ENCODE measurements at places on chromosomes 6 and 20.

GRCh38 chr6:165936096-165936495, 231.6 kb downstream of the TBXT start:
- no peak for DNase-seq

GRCh38 chr6:98875375-98875774, 41.0 kb downstream of the POU3F2 start:
- no peak for DNase-seq

DNA sequence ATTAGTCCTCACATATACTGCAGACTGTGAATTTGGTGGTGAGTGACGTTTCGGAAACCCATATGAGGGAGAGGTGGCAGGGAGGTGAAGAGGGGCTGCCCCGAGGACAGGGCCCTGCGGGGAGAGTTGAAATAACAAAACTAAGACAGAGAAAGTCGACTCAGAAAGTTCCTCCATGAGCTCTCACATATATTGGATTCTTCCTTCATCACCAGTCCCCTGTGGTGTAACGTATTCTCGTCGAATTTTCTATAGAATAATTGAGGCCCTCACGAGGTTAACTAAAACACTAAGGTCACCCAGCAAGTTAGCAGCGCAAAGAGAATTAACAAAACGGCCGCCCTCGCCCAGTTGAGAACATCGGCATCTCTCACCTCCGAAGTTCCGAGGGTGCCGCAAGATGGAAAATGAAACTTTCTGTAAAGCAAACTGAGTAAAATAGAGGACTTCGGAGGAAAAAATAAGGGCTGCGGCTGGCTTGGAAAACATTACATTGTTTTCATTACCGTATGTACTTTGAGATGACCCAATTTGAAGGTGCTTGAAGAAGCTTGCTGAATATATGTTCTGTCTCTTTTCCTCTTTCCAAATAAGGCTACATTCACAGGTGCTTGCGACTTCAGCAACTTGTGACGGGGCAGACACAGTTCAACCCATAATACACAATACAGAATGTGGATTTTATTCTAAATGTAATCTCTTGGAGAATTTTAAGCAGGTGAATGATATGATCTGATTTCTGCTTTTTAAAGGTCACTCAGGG, 490.9 kb upstream of the JARID2 start:
- DNase-seq, result no peak

DNA sequence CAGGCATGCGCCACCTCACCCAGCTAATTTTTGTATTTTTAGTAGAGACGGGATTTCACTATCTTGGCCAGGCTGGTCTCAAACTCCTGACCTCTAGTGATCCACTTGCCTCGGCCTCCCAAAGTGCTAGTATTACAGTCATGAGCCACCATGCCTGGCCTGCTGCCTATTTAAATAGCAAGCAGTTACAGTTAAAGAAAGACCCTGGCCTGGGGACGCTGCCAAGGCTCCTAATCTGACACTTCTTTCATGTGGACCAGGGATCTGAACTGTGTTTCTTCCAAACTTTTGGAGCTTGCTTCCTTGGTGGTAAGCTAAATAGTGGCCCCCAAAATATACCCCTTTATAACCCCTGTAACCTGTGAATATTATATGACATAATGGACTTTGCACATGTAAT, 15.3 kb downstream of the PPARD start:
- no peak for DNase-seq

DNA sequence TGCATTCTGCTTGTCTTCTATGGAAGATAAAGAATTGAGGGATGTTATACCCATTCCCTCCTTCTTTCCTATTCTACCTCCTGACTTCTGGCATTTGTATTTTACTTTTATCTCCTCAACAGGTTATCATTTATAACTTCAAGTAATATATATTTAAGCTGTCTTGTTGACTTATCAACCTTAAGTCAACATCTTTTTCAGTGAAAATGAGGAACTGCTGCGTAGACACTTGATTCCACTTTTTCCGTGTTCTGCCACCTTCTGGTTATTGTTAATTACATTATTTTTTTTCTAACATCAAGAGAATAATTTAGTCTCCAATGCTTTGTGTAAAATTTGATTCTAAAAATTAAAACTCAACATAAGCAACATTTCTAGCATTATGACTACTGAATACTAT, 107.5 kb downstream of the PRKN start:
- DNase-seq, result no peak

DNA sequence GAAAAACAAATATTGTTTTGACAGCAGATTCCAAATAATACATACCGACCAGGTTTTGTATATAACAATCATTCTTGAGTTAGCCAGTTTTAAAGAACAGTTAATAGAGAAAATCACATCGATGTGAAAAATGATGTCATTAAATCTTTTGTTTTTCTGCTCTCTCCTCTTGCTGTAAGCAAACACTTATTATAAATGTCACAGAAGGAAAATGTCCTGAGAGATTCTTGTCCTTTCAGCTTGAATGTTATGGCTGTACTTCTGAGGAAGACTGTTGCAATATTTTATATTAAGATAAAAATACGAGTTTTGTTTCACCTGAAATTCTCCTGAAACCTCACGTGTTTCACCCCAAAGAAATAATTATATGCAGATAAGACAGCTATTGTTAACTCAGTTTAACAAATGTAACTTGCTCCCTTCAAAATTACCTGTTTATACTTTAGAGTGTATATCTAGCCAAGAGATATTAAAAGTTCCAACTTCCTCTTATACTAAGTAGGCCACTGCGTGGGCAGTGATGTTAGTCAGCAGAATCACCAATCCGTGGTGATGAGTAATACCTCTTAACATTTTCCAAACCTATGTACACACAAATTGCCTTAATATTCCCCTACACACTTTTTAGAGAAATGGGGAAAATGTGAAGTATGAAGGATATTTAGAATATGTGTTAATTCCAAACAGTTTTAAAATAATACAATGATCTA, 1111.4 kb upstream of the CITED2 start:
- no peak for DNase-seq

DNA sequence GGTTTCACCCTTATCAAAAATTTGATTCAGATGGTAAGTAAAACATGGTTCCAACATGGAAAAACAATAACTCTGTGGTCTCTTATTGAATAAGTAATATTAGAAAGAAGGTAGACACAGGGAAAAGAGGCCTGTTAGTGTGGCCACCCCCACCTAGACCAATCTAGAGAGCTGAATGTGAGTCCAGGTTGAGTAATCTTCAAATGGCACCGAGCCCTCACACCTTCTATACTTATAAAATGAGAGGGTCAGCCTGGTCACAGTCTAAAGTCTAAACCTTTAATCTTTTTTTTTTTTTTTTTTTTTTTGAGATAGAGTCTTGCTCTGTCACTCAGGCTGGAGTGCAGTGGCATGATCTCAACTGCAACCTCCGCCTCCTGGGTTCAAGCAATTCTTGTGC, 6.9 kb downstream of the FAM184A start:
- DNase-seq, result no peak

DNA sequence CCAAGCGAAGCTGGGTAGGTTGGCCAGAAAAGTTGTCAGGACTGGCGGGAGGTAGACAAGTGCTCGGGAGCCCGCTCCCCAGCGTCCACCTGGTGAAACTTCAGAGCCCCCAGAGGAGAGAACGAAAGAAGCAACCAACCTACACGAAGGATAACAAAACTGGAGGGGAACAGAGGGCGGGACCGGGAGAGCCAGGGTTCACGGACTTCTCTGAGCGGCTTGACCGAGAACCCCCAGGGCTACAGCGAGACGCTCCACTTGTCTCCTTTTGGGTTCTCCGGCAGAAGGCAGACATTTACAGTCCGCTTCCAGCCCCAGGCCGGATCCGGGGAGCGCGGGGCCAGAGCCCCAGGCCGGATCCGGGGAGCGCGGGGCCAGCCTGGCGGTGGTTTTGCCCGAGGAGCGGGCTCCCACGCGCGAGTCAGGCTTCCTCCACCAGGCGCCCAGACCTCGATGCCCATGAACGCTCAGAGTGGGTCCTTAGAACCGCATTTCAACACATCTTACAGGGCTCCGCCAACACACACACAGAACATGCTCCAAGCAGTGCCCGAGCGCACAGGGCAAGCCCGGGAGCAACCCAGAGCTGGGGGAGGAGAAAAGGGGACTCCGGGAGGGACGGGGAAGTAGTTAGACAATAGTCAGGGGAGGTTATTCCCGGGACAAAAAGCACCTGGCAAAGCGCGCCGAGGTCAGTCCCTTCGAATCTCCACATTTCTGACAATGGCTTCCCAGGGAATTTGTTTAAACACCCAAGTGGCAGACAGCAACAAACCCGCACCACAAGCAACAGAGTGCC, 1.1 kb downstream of the PTPRK start:
- DNase-seq, result peak; percentile 73

GRCh38 chr20:11072982-11073381, 399.2 kb upstream of the JAG1 start:
- DNase-seq, result no peak

- peak; percentile 64 for DNase-seq
Measured at GRCh38 chr20:57654363-57654997, 34.3 kb upstream of the ZBP1 start.

DNA sequence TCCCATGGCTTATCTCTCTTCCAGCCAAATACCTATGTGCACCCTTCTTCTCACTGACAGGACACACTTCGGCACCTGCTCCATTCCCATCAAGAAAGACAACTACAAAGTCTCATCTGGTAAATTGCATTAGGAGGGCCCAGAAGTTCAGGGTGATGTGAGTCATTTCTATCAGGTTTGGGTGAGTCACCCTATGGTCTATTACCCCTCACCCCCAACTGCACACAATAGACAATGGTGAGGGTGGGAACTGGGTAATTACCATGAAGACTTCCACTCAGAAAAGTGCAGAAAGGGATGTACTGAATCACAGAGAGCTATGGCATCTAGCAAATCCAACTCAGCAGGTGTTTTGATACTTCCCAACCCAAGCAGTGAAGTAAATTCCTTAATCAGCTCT, 54.8 kb downstream of the OPN5 start:
- DNase-seq, result no peak

DNA sequence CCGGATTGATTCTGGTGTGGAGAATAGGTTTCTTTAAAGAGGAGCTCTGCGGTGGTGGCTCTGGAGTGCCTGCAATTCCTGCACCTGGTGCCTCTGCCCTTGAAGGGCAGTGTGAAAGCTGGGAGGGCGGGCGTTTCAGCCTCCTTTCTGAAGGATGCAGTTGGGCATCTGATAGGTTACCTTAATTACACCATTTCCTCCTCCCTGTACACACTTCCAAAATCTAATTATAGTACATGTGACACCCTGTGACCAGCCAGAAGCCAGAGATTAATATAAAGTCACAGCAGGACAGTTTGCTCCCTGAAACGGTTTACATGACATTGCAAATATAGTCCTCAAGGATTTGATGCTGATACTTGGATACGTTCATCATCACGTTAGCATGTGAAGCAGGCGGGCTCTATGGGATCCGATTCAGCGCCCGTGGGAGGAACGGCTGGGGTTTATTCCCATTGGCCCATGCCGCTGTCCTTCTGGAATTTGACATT, 548.2 kb downstream of the QKI start:
- no peak for DNase-seq

DNA sequence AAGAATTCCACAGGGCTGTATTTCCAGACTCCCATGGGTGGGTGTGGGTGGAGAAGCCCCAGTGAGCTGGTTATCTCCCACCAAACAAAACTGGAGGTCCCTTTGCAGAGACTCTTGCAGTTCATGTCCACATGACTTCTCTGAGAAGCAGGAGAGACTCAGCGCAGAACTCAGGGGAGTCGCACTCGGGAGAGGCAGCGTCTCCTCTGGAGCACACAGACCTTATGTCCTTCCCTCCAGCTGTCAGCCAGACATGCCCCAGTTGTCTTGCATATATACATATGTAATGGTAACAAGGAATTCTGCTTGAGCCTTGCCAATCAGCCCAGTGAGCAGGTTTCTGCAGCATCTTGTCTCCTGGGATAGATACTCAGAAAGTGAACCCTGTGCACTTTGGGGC, 23.8 kb downstream of the MYT1 start:
- DNase-seq, result no peak

- DNase-seq, result peak; percentile 46
Measured at GRCh38 chr20:60877071-60877857, 374.8 kb upstream of the CDH4 start.

DNA sequence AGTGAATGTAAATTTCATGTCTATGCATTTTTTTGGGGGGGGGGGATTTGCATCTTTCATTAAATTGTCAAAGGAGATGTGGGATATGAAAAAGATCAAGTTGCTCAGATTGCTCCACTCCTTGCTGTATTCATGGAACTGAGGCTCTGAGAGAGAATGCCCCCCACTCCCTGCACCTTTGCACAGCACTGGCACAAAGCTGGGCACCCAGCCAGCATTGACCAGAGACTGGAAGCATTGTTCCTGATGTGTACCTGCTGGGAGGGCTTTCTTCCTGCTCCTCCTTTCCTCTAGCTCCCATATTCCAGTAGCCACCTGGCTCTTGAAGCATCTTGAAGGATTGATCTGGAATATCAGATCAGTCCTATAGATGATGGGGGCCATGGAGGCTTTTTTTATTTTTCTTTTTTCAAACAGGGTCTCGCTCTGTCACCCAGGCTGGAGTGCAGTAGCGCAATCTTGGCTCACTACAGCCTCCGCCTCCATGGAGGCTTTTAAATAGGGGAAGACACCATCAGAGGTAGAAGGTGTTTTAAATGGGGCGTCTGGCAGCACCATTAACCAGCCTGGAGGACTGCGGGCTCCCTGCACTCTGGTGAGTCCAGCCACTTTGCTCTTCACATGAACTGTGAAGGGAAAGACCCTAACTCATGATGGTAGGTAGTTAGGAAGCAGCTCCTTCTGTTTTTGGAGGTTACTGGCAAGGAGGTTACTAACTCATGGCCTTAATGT, 10.9 kb downstream of the DUSP15 start:
- DNase-seq, result no peak

Measured in brain (organoid and tissue), 16 donors.